Cerebellar nuclear complex (tissue), 1 donor: ENCODE measurements at places on chromosomes 12 and 14.

GRCh38 chr12:3604748-3605586, 114.0 kb downstream of the PRMT8 start:
- DNase-seq, result peak; percentile 32

GRCh38 chr14:96299441-96299840, 43.4 kb downstream of the BDKRB1 start:
- DNase-seq, result no peak

GRCh38 chr12:53067993-53068770, 11.0 kb downstream of the SPRYD3 start:
- DNase-seq, result no peak

DNA sequence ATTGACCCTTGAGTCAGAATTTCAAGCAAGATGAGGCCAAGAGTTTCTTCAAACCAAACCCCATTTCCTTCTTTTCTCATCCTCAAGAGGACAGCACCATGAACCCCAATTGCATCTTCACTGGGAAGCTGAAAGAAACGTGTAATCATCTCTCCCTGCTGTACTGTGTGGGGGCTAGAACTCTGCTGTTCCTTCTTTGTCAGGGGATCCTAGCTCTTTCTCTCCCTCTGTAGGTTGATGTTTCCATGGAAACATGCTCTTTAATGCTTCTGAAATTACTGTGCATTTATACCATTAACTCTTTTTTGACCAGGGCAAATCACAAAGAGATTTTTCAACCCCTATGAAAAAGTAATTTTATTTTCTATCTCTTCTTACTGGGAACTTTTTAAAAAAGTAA, 295.1 kb downstream of the GRIN2B start:
- DNase-seq, result no peak

GRCh38 chr14:23556700-23557440, 799 bp downstream of the THTPA start:
- no peak for DNase-seq

GRCh38 chr12:110668480-110669192, 20.3 kb downstream of the HVCN1 start:
- no peak for DNase-seq

GRCh38 chr12:102958073-102958829, 777 bp downstream of the ASCL1 start:
- DNase-seq, result no peak

DNA sequence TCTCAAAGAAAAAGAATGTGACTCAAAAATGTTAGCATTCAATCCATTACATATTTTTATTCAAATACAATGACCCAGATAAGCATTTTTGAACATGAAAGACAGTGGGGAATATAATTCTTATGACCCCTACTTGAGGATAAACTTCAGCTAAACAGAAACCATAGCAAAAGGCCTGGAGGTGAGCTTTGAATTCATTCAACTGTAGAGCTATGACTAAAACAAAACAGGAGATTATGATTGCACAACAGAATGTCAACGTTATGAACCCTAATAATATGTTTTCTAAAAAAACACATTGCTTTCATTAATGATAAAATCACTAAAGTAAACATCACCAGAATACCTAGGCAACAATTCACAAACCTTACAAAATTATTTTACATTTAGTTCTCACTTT, 27.8 kb downstream of the EFCAB11 start:
- DNase-seq, result no peak

GRCh38 chr12:89928467-89928866, 219.8 kb upstream of the ATP2B1 start:
- DNase-seq, result no peak

DNA sequence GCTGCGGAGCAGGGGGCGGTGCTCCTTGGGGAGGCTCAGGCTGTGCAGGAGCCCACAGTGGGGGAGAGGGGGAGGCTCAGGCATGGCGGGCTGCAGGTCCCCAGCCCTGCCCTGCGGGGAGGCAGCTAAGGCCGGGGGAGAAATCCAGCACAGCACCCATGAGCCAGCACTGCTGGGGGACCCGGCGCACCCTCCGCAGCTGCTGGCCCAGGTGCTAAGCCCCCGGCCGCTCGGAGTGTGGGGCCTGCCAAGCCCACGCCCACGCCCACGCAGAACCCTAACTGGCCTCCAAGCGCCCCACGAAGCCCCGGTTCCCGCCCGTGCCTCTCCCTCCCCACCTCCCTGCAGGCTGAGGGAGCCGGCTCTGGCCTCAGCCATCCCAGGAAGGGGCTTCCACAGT, 145.6 kb upstream of the SEL1L start:
- no peak for DNase-seq

DNA sequence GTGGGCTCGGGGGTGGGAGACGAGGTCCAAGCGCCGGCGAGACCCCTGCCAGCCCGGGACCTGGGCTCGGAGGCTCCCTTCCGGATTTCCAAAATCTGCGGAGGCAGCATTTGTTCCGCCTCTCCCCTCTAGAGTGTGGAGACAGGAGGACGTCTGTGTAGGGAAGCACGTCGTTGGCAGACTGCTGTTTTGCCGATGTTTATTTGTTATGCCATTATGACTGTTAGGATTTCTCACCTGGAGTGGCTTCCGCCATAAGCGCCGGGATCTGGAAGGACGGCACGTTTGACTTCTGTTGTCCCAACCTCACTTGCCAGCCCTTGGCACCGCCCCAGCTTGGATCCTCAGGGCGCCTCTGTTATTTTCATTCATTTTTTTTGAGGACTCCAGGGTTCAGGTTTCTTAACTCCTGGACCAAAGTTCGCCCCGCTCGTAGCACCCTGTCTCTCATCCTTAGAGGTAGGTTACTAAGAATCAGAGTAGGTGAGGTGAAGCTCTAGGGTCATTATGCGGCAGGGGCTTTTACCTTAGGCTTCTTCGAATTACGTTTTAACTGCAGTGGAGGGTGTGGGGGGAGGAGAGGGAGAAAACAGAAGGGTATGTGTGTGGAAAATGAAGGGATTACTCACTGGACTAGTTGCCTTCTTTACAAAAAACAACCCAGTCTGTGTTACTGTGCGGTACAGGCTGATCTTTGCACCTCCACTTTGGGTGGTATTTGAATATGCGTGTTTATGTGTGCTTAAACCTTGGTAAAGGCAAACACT, 547 bp upstream of the PYGL start:
- no peak for DNase-seq

DNA sequence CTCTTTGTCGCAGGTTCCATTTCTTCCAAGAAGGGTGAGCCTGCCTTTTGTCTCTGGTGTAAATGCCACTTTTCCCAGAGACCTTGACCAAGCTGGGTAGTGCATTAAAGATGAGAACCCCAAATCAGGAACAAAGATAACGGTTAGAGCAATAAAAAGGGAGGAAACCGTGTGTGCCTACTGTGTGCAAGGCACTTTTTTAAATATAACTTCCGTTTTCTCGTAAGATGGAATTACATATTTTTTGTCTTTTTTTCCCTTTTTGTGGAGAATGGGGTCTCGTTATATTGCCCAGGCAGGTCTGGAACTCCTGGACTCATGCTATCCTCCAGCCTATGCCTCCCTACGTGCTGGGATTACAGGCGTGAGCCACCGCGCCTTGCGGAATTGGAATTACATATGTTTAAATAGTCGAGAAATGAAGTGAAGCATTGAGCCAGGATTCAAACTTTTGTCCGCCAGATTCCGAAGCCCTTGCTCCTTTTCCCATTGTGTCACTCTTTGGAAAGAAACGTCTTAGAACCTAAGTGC, 506 bp upstream of the NABP2 start:
- no peak for DNase-seq

DNA sequence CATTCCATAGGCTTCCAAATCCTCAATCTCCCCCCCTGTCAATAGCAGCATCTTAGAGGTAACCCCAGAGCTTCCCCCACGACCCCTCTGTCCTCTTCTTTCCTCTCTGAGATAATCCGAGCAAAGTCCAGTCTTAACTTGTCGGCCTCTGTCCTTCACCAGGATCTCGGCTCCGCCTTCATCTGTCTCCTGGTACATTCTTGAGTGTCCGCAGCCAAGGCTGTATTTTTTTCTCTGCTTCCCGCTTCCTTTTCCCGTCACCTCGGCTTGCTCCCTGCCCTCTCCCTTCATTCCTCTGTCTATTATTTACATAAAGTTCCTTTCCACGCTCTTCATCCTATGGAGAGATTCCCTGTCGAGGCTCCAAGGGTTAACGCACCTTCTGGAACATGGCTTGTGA, 153.9 kb upstream of the GSC start:
- no peak for DNase-seq

- no peak for DNase-seq
Observed at GRCh38 chr14:101289230-101289690, 272.0 kb upstream of the DIO3 start.

GRCh38 chr12:42099433-42099832, 45.2 kb downstream of the GXYLT1 start:
- no peak for DNase-seq

DNA sequence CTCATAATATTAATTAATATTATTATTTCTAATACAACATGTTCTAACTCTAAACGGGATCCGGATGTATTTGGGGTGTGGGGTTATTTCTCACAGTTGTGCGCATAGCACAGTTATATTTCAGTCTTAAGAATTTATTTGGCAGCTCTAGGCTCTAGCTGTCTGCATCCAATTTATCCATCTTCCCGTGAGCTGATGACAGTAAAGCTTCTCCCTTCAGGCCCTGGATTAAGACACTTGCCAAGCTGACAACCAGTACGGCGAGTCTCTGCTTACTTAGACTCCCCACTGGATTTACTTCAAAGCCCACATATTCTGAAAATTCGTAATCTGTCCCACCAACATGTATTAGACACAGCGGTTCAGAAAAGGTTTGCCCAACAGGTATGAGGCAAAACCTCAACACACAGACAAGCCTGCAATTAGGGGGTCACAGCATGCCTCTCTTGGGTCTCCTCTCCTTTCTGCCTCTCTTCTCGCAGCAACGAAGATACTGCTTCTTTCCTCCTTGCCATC, 232.9 kb upstream of the TMTC1 start:
- no peak for DNase-seq

DNA sequence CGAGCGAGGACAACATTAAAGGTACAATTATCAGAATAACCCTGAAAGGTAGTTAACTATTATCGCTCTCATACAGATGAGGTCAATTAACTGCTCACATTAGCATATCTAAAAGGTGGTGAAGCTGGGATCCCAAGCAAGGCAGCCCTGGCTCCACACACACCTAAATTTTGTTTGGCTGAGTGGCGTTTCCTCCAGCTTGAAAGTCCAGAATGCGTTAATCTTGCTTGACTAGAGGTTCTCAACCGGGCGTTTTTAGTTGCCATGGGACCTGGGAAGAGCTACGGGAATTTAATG, 531 bp downstream of the DLGAP5 start:
- DNase-seq, result no peak

GRCh38 chr14:61128382-61129167, 147.5 kb downstream of the SLC38A6 start:
- DNase-seq, result no peak
